ENCODE measurements at places on chromosomes 11 and 22.

GRCh38 chr11:12482839-12483238 is 105.5 kb downstream of the PARVA start:
- DNase-seq: no peak

- DNase-seq: no peak
These were observed 61.5 kb upstream of the SLC25A18 start for GRCh38 chr22:17501679-17502285.

DNA sequence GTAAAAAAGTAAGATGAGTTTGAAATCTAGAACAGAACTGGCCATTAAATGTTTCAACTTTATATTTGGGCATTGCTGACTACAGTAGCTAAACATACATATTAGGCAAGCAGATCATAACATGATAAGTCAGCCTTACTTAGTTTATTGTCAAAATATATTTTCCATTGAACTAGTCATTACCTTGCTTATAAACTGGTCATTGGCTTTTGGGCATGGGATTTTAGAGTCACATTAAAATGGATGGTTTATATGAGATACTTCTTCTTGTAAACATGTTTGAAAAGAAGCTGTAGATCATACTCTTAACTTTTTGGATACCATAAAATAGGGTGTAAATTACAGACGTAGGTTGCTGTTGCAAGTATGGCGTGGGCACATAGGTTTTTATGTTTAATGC is 2.7 kb downstream of the HIPK3 start:
- no peak for DNase-seq

- DNase-seq: no peak
These were observed 144.9 kb downstream of the PGR start for GRCh38 chr11:100984668-100985067.

DNA sequence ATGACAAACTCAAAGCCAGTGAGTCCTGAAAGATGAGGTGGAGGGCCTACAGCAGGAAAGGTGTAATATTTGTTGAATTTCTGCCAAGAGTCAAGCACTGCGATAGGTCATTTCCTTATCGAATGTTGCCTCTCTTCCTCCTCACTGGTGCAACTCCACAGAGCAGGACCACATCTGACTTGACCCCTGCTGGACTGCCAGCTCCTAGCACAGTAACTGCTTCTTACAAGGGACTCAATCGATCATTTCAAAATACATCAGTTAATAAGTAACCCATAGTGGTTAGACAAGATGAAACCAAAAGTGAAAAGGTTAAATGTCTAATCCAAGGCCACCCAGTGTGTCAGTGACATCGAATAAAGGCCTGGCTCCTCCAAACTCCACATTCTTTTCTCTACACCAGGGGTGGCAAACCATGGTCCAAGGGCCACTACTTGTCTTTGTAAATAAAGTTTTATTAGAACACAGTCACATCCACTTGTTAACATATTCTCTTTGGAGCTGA is 98.5 kb upstream of the CSNK2A3 start:
- no peak for DNase-seq

GRCh38 chr11:67248653-67249052 is 17.6 kb upstream of the GRK2 start:
- DNase-seq: no peak

DNA sequence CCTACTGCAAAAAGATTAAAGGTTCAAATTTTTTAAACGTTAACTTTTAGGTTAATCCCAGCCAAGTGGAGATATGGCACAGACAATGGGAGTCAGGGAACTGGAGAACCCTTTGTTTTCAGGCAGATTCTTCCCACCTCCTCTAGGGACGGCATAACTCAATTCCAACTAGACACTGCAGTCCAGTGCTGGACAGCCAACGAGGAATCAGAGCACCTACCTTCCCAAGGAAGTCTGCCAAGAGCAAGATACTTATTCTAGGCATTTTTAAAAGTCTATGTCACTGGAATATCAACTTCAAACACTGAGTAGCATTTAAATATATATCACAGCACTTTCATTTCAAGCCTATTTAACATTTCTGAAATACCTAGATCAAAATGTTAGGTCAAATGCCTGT is 7.3 kb downstream of the CADM1 start:
- DNase-seq: no peak

DNA sequence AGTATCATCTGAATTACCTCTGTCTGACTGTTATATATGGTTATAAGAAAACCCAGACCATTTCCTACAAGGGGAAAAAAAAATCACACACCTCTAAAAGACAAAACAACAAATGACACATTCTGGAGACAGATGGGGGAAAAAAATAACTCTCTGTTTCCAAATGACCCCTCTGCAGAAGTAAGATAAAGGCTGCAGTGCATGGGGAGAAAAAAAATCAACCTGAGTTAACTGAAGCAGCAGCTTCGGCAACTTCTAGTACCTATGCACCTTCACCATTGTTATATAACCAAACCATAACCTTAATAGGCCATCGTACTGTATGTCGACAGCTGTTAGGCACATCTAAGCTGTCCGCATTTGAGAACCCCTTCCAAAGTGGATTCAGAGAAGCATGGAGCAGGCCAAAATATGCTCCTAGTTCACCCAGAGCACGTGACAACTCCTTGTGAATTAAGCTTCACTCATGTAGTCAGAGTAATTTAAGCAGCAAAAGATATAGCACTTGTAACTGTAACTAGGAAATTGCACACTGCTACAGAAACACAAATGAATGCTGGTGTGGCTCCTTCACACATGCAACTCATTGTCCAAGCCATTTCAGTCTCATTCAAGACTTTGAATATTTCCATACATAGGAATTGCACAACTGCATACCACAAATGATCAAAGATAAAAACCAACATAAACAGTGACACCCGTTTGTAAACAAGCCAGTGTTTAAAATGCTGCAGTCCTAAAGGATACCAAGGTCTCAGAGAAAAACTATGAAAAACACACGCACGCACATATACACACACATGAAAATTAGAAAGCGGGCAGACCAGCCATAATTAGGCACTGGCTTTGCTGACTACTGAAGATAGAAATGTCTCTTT is 2.7 kb downstream of the SIK3 start:
- DNase-seq: no peak

- no peak for DNase-seq
These were observed 10.3 kb downstream of the OR10D3 start for GRCh38 chr11:124193221-124194010.

GRCh38 chr11:77497368-77497767 is 23.5 kb upstream of the PAK1 start:
- no peak for DNase-seq

GRCh38 chr11:77046060-77046501 is 11.9 kb downstream of the B3GNT6 start:
- DNase-seq: peak; percentile 39

DNA sequence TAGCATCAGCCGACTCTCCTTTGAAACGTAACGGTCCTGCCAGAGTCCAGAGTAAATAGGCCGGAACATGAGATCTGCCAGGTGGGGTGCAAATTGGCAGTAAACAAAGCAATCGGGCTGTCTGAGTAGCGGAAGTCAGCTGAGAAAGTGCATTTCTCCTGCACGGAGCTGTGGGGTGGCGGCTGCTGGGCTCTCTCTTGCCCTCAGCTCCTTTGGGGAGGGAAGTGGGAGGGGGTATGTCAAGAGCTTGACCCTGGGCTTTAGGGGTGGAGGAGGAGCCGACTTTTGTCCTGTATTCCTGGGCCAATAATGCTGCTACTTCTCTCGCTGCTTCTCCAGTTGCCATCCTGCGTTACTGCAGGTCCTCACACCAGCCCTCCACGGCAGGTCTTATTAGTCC is 11.6 kb downstream of the GRIK4 start:
- DNase-seq: no peak

DNA sequence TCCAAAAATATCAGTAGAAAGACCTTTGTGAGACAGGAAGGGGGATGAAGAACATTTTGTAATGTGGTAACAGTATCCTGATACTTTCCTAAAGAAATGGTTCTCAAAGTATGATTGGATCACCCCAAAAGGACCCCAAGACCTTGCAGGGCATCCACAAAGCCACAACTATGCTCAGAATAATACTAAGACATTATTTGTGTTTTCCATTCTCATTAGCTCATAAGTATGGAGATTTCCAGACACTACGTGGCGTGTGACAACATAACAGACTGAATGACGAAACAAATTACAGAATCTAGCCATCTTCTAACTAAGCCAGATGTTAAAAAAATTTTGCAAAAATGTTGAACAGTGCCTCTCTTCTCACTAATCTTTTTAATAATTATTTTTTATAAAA is 24.9 kb downstream of the CHEK2 start:
- no peak for DNase-seq

GRCh38 chr11:65899356-65900124 is 648 bp downstream of the FOSL1 start:
- peak; percentile 79 for DNase-seq

- DNase-seq: no peak
These were observed 3.1 kb downstream of the EIF3M start for GRCh38 chr11:32586576-32587190.

DNA sequence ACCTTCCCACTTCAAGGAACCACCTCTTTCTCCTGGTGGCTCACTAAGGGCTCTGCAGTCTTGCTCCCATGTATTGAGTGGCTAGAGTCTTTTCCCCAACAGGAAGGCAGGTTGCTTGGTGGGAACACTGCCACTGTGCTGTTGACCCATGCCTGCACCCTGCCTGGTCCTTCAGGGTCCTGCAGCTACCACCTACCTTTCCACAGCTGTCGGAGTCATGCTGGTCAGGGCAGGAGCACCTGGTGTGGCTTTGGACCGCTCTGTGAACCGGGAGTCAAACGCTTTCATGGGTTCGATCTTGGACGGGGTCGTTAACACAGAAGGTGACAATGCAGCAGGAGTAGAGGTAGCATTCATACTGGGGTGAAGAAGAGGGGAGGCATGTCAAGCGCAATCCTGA is 56.1 kb downstream of the HIRA start:
- no peak for DNase-seq

DNA sequence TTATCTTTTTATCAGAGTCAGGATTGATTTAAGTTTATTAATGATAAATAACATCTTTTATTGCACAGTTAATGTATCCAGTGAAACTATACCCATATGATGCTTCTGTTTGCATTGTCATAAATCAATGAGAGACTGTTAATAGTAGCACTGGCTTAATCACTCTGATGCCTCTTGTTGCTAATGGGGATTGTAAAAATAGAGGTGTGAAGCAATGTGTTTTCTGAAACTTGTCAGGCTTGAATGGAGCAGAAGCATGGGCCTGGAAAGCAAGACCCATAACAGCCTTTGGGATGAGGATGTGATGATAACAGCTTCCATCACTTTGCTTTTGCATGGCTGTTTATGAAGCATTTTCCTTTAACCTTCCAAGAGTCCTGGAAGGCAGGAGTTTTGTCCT is 319.7 kb downstream of the DDX10 start:
- no peak for DNase-seq

- DNase-seq: no peak
These were observed 21.1 kb downstream of the MPPED1 start for GRCh38 chr22:43432883-43433415.

DNA sequence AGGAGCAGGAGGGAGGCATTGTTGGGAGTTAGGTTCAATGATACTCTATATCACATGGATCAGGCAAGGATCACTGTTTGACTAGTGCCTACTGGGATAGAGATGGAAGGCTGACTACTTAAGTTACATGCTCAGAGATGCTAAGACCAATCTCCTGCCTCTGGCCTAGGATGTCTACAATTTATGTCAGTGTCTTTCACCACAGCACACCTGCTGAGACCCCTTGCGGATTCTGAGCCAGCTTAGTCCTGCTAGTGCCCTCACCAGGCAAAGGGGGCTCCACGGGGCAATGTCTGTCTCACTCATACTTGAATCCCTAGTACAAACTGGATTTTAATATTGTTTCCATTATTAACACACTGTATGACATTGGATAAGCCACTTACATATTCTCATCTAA is 732.5 kb downstream of the DLG2 start:
- no peak for DNase-seq

DNA sequence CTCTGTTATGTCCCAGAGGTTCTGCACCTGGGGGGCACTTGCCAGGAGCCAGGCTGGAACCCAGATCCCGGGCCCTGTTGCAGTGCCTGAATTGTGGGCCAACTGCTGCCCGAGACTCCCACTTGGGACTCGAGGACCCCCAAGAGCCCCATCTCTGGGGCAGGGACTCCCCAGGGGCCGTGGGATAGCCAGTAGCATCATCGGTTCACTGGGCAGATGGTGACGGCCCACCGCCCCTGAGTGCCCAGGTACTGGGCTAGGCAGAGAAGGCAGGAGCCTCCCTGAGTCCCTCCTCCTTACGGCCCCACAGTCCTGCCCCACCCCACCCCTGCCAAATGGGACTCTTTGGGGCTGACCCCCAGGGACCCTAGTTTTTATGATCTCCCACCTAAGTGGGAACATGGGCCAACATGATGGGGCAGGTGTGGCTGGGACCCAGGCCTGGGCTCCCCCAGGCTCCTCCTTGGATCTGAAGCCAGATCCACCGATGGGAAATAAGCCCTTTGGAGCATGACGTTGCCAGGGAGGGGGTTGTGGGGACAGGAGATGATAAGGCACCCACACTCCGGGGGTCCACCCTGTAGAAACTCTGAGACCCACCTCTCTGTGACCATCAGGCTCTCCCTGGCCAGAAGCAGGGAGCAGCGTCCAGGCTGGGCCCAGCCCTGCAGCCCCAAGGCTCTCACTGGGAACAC is 94.5 kb upstream of the FGF3 start:
- no peak for DNase-seq

GRCh38 chr11:67057205-67057672 is 592 bp downstream of the RHOD start:
- DNase-seq: no peak

GRCh38 chr11:93209466-93209865 is 11.7 kb upstream of the SLC36A4 start:
- no peak for DNase-seq

GRCh38 chr22:38699784-38700183 is 959 bp downstream of the JOSD1 start:
- DNase-seq: no peak

GRCh38 chr22:46913351-46913750 is 150.9 kb downstream of the TBC1D22A start:
- DNase-seq: no peak

GRCh38 chr11:44994753-44995152 is 44.1 kb upstream of the TP53I11 start:
- no peak for DNase-seq

DNA sequence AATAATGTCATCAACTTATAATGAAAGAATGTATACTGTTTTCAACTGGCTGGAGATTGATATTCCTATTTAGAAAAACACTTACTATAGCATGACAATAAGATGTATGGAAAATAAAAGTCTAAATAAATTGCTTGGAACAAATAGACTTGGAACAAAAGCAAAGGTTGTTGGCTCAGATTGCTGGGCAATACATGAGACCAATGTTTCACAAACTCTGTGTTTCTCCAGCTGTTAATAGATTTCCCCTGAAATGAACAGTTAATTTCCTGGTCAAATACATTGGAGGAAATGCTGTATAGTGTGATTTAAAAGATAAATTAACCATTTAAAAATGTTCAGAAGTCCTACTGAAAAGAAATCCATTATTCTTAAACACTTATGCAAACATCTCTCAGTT is 40.1 kb upstream of the CTSC start:
- DNase-seq: no peak

GRCh38 chr11:72573072-72573854 is 101.0 kb downstream of the PDE2A start:
- no peak for DNase-seq

GRCh38 chr11:121141066-121141465 is 40.0 kb downstream of the TECTA start:
- DNase-seq: no peak
